ENCODE measurements at places on chromosomes 2 and 18. TPM values are rescaled to one million over a fixed set of nuclear protein-coding genes. Genes with fewer than 3 reads are reported as not detected.

DNA sequence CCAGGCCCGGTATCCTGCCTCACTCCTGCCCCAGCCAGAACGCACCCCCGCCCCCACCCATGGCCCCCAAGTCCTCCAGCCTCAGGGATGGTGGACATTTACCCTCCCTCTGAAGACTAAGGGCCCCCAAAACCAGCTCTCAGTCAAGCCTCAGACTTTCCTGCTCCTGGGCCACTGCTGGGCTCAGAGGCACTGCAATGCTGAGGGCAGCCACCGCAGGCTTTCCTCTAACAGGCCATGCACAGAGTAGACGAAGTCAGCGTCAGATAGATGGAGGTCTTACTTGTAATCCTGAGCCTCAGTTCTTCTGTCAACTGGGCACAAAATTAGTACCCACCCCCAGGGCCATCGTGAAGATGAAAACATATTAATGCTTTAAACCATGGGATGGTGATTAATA lies 92.6 kb downstream of the TTC32 start:
- DNase-seq = no peak

DNA sequence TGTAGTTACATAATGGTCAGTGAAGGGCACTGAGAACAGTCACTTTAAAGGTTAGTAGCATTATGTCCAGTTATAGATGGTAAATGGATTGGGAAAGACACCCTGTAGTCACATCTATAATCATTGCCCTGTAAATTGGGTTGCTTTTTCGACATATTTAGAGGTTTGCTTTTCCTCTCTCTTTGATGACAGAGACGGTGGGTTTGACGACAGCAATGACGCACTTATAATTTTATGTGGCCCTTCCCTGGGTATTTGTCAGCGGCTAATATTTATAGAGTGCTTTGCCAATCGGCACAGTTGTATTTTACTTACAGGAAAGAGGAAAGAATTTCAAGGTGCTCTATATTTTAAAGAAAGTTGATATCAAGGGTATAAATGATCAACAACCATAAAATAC lies 2.8 kb downstream of the CPS1 start:
- DNase-seq = no peak

DNA sequence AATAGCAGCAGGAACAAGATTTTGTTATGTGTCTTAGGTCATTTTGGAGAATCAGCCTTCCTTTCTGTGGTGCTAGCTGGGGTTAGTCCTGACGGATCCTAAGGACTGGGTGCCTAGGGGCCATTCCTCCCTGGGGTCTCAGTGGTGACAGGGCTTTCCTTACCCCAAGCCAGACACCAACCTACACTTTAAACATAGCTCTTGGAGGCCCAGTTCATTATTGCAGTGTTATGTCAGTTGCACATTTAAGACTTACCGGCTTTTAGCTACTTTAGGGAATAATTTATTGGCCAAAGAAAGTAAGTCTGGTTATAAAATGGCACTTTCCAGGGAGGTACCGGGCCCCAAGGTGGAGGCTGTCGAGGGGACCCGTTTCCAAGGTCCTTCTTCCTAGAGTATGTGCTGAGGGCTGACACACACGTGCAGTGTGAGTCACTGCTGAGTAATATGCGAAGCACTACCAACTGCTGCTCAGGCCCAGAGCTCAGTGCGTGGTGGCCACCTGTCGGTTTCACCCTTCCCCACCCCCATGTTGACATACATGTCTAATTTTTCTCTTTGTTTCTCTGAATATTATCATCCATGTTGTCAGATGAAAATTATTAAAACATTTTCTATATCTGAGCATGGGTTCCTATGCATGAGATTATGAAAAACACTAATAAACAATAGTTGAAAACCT lies 37.0 kb upstream of the GRHL1 start:
- no peak for DNase-seq

- no peak for DNase-seq
Observed at GRCh38 chr2:239984421-239985194, 40.5 kb downstream of the NDUFA10 start.

- DNase-seq = no peak
Observed at GRCh38 chr2:207777124-207777523, 7.4 kb upstream of the FZD5 start.

DNA sequence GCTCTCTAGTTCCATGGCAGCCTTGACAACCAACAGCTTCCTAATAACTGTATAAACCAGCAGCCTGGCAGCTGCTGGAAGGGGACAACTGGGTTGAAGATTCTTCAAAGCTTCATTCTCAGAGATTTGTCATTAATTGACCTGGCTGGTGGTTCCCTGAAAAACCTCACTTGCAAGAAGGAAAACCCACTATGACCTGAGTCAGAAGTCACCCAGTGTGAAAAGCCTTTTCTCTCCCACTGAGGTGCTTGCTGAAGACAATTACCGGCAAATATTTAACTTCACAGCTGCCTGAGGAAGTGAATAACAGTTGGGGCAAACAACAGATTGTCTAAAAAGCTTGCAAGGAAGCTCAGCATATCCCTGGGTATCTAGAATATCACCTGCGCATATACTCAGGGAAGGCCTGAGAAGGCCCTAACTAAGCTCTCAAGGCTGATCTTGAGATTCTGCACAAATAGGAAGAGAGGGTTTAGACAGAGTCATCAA lies 49.9 kb downstream of the CRACDL start:
- DNase-seq = no peak

DNA sequence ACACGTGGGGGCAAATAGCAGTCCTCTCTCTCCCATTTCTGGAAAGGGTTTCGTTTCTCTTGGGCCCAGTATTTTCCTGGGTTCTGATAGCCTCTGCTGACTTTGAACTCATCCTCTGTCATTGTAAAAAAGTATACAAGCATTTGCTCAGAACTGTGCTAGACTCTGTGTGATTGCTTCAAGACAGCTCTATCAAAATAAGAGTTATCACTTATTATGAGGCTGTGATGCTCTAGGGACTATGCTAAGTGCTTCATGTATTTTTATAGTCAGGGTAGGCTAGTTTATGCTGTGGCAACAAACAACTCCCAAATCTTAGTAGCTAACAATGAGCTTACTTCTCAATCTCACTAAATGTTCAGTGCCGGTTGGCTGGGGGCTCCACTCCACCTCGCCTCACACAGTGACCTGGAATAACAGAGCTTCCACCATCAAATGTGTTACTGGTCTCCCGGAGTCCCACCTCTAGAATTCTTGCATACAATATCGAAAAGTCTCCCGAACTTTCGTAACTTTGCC lies 110.8 kb upstream of the CDC42EP3 start:
- no peak for DNase-seq

GRCh38 chr2:23602116-23602515 lies 217.1 kb downstream of the KLHL29 start:
- DNase-seq = no peak

DNA sequence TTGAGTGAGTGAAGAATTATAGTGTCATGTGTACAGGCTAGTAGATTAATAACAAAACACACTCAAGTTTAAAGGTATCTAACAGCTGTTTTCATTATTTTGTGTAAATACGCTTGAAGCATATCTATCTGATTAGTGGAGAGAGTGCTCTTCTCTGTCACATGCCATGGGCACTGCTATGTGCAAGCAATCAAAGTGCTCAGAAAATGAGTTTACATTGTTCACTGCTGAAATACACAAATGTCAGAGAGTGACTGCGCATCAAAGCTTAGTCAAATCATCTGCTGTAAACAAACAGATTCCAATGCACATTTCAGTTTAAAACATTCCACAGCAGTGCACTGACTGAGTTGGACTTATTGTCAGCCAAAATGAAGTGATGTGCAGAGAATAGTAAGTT lies 423.4 kb downstream of the ZEB2 start:
- DNase-seq = no peak

The FAM237A gene
- not detected for total RNA-seq

The PRKAG3 gene
- total RNA-seq = not detected

The CAVIN2 gene
- 15.9 TPM for total RNA-seq

Measured in dorsolateral prefrontal cortex (tissue), 122 donors.